ENCODE measurements at places on chromosomes 16 and 17.

DNA sequence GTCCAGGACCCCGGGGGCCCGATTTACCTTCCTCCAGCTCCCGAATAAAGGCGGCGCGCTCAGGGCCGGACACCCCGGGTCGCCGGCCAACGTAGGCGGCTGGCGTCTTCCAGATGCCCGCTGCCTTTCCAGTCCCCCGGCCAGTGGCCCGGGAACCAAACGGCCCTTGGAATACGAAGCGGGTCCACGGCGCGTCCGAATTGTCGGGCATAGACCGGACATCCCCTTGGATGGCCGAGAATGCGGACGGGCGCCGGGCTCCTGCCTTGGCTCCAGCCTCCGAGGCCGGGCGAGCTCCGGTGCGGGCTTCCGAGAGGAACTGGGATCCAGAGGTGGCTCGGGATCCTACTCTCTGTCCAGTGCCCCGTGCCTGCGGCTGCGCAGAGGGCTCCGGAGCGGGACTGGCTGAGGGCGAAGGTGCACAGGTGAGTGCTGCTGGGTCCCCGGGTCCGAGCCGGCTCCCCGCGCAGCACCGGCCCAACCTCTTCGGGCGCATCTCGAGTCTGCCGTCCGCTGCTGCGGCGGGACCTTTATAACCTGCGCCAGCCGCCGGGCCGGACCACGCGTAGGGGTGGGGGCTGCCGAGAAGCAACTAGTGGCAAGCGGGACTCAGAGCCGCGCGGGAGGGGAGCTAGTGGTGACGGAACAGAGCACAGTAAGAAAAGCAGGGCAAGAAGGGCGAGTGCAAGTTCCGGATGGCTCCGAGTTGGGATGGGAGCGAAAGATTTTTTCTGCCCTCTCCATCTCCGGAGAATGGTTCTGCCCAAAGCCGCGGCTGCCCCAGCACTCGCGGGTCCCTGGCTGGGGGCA is at the start of gene HAP1:
Gene HAP1 (minus strand): TSS at position 505 of the 810 bp plus-strand sequence. CDS start 9 bp downstream, at position 496.
- peak; percentile 26 for DNase-seq

DNA sequence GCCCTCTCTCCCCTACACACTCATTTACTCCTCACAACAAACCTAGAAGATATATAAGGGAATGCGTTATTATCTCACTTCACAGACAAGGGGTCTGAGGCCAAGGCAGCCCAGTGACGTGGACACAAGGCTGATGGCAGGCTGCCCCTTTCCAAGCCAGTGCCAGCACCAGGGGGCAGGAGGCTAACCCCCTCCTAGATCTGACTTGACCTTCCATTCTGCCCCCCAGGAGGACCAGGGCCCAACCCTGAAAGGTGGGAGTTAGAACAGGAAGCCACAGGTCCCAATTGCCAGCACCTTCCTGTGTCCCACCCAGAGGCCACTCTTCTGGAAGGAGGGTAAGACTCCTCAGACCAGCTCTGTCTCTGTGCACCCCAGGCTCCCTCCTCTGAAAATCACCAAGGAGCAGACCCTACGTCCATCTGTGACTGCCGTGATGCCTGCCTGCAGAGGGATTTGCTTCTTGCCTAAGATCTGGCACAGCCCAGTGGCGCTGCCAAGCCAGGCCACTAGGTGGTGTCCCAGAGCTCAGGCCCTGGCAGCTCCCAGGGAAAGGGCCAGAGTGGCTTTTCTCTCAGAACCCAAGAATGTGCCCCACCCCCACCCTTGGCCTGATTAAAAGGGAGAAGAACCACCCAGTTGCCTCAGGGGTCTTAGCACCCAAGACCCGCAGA is 42.4 kb upstream of the MRPS23 start:
- peak; percentile 81 for DNase-seq

DNA sequence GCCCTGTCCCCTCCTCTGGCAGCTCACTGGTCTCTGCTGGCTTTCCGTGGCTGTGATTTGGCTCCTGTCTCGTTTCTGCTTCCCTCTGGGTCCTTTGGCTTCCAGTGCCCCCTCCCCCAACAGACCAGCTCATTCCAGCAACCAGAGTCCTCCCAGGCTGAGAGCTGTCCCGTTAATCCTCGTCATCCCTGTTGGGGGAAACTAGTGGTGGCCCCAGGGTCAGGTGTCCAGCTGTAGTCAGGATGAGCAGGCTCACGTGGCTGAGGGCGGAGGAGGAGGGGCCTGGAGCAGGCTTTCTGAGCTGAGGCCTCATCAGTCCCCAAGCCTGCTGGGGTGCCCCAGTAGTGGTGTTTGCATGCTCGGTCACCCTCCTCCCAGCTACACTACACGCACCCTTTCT is 10.7 kb upstream of the CBX4 start:
- no peak for DNase-seq

GRCh38 chr17:39063681-39064069 is 87.8 kb downstream of the PLXDC1 start:
- no peak for DNase-seq

- no peak for DNase-seq
Observed at GRCh38 chr16:47852991-47853390, 302.8 kb downstream of the ABCC12 start.

DNA sequence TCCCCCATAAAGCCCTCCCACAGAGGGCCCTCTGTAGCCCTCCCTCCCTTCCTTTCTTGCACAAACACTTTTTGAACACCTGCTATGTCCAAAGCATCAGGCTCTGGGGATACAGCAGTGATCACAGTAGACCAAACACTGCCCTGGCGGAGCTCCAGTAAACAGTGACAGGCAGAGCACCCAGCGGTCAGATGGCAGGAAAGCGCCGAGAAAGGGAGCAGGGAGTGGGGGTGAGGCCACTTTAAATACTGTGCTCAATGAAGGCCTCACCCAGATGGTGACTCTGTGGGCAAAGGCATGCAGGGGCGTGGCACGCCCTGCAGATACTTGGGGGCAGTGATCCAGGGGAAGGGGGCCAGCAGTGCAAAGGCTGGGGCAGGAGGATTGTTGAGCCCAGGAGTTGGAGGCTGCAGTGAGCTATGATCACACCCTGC is 7.6 kb downstream of the PRR29 start:
- DNase-seq, result no peak

GRCh38 chr16:71943887-71944286 is 48.6 kb downstream of the IST1 start:
- DNase-seq, result no peak

GRCh38 chr17:78921437-78921971 is 3.7 kb downstream of the TIMP2 start:
- DNase-seq, result no peak

- no peak for DNase-seq
Observed at GRCh38 chr17:72120642-72121163, at the start of gene SOX9. Gene SOX9, plus strand, starts transcription at chr17:72121020. Its CDS starts 372 bp downstream, at chr17:72121392.

GRCh38 chr17:8163978-8164814 is 1.4 kb upstream of the VAMP2 start:
- DNase-seq, result peak; percentile 66

DNA sequence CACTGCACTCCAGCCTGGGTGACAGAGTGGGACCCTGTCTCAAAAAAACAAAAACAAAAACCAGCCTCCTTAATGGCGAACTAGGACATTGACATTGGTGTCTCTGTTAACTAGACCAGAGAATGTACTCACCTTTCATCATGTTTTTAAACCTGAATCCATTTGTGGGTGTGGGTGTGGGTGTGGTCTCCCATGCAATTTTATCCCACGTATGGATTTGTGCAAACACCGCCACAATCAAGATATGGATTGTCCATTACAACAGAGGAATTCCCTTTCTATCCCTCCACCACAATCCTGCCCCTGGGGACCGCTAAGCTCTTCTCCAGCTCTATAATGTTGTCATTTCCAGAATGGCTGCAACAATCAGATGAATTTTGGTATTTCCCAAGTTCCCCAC is 49.9 kb downstream of the DNAH17 start:
- no peak for DNase-seq

- DNase-seq, result no peak
Observed at GRCh38 chr16:2715966-2716885, 3.8 kb downstream of the PRSS27 start.

DNA sequence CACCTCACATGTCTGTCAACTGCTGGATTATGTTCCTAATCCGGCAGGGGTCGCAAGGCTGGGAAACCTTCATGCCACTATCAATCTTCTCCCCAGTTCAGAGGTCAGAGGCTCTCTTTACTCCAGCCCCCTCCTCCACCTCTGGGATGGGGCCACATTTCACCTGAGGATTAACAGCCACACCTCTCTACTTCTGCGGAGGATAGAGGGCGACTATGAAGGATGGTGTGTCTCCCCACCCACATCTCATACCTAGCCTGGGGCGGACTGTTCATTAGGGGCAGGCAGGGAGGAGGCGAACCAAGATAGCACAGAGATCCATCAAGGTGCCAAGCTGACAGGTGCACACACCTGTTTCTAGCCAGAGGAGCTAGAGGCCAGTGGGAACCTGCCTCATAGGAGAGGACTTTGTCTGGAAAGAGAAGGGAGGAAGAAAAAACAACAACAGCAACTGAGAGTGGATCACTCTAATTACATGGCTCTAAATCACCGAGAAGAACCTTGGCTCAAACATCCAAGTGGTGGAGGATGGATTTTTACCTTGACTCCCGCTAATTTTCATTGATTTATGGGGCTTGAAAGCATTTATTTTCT is 41.9 kb upstream of the SKAP1 start:
- DNase-seq, result no peak

- no peak for DNase-seq
Observed at GRCh38 chr16:66260522-66261254, 105.8 kb upstream of the CDH5 start.

DNA sequence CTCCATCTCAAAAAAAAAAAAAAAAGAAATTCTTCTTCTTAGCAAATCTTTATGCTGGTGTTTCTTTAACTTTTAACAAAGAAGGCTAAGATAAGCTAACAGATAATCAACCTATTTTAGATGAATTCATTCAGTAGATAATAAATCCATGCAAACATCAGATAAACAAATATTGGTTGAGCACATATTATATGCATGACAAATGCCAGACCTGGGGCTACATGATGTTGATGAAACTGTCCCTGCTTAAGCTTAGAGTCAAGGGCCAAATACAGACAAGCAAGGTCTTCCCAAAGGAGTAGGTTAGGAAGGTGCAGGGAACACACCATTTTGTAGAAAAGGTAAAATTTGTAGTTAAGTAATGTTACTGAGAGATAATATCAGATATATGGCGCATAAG is 6.7 kb upstream of the MAP2K6 start:
- DNase-seq, result no peak

DNA sequence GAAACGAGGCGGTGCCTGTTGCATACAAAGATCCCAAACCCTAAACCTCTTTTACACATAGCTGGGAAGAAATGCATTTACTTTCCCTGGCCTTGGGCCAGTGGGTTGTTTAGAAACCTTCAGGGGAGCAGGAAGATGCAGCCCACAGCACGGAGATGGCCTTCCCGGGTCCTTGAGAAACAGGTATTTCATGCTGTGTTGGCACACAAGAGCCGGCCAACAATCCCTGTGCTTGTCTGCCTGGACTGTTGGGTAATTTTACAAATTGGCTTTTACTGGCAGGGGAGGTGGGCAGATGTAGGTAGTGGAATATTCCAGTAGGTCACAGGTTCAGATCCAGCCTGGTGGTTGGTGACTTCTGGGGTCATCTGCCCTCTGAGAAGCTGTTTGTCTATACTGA is 148.0 kb downstream of the FOXL1 start:
- DNase-seq, result no peak

DNA sequence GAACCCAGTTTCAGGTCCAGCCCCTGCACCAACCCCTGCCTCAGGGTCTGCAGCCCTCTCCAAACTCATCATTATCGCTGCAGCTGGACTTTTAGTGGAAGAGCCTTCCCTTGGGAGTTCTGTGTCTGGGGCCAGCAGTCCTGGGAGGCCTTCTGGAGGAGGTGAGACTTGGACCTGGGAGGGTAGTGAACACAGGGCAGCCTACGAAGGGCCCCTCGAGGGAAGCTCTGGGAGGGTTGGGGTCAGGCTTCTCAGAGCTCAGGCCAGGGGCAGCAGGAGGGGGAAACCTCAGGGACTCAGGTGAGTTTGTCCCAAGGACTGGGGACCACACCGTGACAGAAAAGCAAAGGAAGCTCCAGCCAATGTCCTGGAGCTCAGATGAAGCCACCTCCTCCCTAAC is 11.3 kb upstream of the SRRM2 start:
- DNase-seq, result no peak

DNA sequence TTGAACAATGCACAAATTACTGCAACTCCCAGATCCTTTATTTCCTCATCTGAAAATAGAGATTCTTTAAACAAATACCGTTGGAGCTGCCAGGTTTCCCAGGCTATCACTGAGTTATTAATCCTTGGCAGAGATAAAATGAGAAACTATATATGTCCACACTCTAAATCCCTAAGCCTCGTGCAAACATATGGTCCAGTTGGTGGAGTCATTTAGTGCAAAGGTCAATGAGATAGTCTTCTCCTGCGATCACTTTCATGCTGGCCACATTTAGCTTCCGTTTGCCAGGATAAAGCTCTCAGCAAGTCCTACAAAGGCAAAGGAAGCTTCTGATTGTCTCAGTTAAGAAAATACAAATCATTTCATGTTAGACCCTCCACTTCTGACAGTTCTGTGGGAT is 11.0 kb downstream of the GRIN2A start:
- DNase-seq, result no peak

- peak; percentile 57 for DNase-seq
Observed at GRCh38 chr17:7029659-7030058, 6.2 kb upstream of the SLC16A13 start.

DNA sequence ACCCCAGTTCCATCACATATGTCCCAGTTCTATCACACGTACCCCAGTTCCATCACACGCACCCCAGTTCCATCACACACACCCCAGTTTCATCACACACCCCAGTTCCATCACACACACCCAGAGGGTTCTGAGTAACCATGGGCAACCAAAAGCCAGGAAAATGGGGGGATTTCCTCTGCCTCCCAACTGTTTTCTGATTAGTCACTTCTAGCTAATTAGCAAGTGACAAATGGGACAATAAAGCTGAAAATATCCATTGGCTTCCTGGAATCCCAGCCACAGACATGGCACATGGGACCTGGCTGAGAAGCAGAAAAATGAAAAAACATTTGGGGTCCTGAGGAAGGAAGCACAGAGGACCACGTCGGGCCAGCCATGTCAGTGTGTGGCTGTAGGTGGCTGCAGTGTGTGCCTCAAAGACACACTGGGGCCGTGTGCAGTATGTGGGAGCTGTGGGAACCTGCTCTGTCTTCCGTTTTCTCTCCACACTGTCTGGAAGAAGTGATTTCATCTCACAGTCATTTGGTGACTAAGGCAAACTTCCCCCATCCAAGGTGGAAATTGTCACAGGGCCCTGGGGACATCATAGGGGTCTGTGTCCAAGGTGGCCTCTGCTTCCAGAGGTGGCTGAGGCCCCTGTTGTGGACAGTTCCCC is 106.7 kb downstream of the CMIP start:
- DNase-seq, result no peak

DNA sequence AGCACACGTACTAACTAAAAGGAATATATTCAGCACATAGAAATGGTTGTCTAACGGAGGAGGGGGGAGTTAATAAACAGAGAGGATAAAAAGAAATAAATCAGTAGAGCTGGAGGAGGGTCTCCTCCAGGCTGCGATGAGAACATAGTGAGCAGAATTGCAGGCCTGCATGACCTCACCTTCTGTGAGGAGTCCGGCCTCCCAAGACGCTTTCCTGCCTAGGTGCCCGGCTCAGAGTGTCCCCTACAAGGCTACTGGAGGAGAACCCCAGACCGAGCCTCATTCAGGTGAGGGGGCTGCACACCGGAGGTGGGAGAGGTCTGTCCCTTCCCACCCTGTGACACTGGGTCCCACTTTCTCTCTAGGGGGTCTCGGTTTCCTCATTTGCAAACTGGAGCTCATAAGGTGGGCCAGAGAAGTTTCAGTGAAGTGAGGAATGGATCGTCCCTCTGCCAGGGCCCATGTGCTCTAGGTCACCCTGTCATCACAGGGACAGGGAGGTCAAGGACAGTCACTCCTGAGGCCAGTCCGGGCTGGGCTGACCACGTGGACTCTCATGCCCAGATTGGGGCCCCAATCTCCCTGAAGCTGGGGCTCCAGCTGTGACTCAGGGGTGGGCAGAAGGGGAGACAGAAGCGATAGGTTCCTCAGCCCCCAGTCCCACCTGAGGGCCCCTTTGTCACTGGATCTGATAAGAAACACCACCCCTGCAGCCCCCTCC is 3.3 kb upstream of the HBM start:
- no peak for DNase-seq

Measured in stimulated activated CD4-positive, alpha-beta T cell treated with anti-CD3 and anti-CD28 coated beads, Interleukin-4, amount 100 ng/mL, for 1 hour (primary cell).